ENCODE measurements at places on chromosomes 5 and 9.

DNA sequence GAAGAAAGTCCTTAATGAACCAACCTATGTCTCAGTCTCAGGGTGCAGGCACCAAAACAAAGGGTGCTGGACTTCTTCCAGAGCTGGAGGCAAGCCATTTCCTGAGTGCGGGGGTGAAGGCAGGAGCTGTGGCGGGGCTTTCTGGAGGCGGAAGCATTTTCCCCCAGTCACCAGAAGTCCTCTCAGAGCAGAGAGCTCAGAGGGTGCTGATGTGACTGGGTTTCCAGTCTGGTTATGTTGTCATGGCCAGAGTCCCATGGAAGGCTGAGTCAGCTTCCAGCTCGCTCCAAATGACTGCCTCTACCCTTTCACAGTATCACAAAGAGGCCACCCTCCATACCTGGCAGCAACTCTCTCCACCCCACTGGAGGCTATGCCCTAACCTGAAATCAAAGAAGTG lies 86.0 kb downstream of the TRPC7 start:
- no peak for DNase-seq

DNA sequence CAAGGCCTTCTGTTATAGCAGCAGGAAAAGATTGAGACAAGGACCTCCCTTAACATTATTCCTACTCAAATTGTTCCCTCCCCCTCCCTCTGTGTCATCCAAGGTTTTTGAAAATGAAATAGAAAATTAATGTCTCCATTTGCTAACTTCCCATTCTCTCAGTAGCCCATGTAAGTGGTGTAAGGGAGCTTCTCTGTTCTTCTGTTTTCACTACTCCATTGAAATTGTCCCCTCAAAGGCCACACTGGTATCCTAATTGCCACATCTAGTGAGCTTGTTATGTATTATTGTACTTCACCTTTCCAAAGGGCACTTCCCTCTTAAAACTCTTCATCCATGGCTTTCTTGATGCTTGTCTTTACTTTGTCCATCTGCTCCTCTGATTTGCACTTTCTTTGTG lies 131.2 kb upstream of the PIK3R1 start:
- DNase-seq, result no peak

- no peak for DNase-seq
These were observed 4.2 kb downstream of the WWC1 start for GRCh38 chr5:168295574-168296201.

- DNase-seq, result no peak
These were observed 31.7 kb downstream of the ZDHHC21 start for GRCh38 chr9:14661421-14662059.

GRCh38 chr9:93437996-93438395 lies 13.5 kb upstream of the FAM120A start:
- no peak for DNase-seq

- DNase-seq, result no peak
These were observed 8.5 kb upstream of the SPEF2 start for GRCh38 chr5:35608881-35609779.

All from CD4-positive, CD25-positive, alpha-beta regulatory T cell (primary cell).